ENCODE measurements at places on chromosomes 4 and X.

DNA sequence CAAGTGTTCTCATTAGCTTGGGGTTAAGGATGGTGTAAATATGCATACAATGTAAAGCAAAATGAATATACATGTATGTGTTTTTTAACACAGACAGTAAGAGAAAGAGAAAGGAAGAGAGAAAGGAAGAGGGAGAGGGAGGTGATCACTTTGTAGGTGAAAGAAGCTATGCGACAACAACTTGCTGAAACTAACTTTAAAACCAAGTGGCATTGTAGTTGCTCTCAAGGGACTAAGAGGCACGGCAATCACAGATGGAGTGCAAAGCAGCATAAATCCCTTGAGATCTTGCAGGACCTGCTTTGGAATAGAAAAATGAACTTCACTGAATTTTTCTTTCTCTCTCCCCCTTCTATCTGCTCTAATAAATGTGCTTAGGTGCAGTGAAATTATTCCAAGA lies 1665.0 kb upstream of the TENM3 start:
- no peak for DNase-seq

- no peak for DNase-seq
Observed at GRCh38 chr4:151553874-151554273, 144.9 kb downstream of the FHIP1A start.

GRCh38 chrX:114932550-114932949 lies 84.9 kb downstream of the IL13RA2 start:
- no peak for DNase-seq

GRCh38 chr4:74004668-74005067 lies 6.2 kb upstream of the CXCL5 start:
- no peak for DNase-seq
